ENCODE measurements at places on chromosomes 12 and 14.

DNA sequence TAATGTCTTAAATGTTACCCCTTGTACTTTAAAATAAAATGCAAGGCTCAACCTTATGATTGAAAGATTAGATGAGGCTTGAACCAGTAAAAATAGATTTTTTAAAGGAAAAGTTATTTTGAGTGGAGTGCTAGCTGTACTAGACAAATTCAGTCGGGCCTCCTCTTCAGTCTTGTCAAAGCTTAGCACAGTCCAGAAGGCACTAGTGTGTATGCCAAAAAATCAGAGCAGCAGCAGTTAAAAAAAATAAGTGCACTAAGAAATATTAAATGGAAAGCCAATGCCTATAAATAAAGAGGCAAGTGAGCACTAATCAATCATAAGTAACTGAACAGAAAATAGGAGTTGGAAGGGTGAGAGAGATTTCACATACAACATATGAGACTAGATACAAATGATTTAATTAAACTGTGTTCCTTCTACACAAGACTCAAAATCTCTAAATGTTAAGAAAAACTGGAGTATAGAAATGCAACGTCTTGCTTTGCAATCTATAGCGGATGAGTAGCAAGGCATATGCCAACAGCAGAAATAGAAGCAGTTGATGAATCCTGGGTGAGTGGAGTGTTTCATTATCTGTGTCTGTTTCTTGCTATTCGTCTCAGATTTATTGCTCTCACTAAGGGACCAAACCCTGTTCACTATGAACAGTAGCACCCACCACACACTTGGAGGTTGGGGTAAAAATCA lies 172.1 kb downstream of the ETNK1 start:
- DNase-seq: no peak

DNA sequence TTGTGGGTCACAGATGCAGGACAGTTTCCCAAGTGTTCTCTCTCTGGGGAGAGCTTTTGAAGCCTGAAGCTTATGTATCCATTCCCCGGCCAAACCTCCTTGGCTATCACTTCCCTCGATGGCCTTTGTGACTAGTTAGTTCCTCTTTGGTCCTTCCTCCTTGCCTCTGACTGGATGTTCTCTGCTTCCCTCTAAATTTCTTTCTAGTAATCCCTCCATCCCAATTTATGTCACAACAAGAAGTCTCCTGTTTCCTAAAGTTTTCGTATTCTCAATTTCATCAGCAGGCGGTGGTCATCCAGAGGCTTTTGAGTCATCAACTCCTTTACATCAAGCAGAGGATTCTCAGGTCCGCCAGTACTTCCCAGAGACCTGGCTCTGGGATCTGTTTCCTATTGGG lies 27.5 kb downstream of the A2ML1 start:
- DNase-seq: no peak

GRCh38 chr14:75438486-75439080 lies 10.8 kb downstream of the JDP2 start:
- DNase-seq: no peak

DNA sequence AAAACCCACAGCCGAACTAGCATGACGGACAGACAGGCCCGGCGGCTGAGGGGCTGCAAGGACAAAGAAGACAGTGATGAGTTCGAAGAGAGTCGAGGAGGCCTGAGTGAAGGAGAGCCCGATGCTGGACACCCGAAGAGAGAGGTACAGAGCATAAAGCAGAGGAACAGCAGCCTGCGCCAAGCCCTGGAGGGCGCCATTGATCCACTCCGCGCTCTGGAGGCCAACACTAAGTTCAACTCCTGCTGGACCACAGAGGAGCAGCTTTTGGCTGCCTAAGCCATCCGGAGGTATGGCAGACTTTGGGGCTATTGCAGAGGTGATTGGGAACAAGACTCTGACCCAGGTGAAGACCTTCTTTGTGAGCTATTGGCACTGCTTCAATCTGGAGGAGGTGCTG lies 7.8 kb upstream of the PLXNC1 start:
- no peak for DNase-seq

GRCh38 chr14:53620890-53621289 lies 335.7 kb downstream of the BMP4 start:
- DNase-seq: no peak

GRCh38 chr14:92397953-92398564 lies 75.1 kb downstream of the SLC24A4 start:
- DNase-seq: no peak

Data from tibial nerve (tissue), 4 donors.